CD4-positive, alpha-beta T cell treated with Interleukin-4 for 1 hour (primary cell): ENCODE measurements at places on chromosomes 7 and 10.

GRCh38 chr10:124792998-124793352 is 1.3 kb upstream of the EEF1AKMT2 start:
- no peak for DNase-seq

DNA sequence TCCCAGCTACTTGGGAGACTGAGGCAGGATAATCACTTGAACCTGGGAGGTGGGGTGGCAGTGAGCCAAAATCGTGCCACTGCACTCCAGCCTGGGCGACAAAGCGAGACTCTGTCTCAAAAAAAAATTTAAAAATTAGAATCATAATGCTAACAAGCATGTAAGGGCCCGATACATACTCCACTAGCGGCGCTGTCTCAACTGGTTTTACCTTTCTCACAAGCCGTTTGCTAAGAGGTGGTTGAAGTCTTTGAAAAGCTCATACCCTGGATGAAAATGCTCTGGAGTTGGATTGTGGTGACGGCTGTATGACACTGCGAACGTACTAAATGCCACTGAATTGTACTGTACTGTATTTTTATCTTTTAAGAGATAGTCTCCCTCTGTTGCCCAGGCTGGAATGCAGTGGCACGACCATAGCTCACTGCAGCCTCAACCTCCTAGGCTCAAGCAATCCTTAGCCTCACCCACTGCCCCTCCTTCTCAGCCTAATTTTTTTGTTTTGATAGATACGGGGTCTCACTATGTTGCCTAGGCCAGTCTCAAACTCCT is 29.9 kb downstream of the SPOCK2 start:
- no peak for DNase-seq

DNA sequence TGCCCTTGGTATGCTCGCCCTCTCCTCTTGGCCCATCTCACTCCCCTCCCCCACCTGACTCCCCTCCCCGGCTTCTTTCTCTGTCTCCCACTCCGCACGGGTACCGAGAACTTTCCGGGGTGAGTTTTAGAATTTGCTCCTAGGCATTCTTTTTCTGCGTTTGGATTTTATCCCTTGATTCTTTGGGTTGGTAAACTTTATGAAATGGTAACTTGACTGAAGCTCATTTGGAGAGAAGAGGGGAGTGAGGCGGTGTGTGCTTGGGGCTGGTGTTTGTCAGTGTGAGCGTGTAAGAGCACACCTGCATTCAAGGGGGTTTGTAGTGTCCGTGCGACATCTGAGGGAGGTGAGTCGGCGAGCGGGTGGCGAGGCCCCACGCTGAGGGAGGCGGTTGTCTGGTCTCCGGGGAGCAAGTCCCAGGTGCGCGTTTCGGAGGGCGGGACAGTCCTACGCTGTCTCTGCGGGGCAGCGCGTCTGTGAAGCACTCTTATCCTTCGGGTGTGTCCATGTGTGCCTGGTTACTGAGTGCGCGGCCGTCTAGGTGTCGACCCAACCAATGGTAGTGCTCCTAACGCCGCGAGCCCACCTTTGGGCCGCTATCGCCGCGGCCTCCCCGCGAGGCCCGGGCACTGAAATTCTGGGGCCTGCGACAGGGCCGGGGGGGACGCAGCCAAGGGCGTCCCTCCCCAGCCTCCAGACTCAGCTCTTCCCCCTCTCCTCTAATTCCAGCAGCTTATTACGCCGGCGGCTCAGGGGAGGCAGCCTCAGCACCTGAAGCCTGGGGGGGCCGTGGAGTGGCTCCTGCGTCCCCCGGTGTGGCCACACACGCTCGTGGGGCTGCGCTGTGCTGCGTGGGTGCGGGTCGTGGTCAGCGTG is 2.6 kb upstream of the ZNF503 start:
- DNase-seq = no peak

DNA sequence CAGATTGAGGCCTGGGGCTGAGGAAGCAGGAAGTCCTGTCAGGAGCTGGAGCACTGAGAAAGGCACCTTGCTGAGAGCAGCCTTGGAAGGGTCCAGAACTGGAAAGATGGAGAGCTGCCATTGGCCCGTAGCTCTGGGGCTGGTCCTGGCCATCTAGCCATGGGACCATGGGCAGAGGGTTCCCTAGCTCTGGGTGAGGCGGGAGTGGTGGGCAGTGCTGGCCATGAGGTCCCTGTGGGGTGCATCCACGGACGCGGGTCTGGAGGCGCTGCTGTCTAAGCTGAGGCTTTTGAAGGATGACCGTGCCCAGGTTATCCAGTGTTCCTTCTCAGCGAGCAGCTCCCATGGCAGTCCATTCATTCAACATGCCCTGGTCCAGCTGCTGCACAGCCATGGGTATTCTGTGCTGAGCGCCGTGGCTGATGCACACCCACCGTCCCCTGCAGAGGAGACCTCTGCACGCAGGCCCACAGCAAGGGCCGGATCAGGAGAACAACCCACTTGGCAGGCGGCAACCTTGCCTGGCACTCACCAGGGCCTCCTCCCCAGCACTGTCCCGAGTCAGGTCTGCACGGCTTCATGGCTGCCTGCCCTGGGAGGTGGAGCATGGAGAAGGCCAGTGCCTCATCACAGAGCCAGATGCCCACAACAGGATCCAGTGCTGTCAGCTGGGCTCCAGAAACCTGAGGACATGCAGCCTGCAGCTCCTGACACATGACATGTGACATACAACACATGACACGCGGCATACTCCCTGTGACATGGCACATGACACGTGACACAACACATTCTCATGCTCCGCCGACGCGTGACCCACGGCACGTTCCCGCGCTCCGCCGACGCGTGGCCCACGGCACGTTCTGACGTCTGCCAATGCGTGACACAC is 121.9 kb downstream of the INPP5A start:
- DNase-seq = no peak

DNA sequence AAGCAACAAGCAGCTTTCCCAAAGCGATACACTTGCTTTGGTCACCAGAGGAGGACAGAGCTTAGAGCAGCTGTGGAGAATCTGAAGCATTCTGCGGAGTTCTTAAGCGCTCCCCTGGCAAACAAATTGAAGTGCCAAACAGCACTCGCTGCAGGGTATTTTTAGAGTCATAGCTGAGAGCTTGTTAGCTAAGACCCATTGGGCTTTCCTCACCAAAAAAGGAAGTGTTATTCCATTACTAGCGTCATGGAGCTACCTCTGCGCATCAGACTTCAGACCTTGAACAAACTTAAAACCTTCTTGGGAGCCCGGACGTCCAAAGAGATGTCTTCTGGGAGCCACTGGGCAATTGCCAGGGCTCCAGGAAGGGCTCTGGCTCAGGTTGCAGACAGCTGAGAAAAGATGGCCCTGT is 23.2 kb upstream of the BMPR1A start:
- DNase-seq = no peak

DNA sequence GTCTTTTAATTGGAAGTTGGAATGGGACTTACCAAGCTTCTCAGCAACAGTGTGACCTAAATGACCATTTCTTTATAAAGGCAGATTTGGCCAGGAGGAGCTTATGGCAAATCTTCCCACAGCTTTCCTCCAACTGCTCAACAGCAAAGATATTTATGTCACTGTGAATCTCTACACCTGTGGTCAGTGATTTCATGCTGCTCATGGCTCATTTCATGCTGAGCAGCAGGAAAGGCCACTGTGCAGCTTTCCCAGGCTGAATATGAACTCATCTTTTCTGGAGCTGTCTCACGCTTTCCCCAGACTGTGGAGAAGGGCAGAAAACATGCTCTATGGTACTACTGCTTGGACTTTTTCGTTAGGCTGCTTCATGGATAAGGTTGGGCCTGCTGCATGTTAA is 29.8 kb downstream of the CALCR start:
- no peak for DNase-seq

DNA sequence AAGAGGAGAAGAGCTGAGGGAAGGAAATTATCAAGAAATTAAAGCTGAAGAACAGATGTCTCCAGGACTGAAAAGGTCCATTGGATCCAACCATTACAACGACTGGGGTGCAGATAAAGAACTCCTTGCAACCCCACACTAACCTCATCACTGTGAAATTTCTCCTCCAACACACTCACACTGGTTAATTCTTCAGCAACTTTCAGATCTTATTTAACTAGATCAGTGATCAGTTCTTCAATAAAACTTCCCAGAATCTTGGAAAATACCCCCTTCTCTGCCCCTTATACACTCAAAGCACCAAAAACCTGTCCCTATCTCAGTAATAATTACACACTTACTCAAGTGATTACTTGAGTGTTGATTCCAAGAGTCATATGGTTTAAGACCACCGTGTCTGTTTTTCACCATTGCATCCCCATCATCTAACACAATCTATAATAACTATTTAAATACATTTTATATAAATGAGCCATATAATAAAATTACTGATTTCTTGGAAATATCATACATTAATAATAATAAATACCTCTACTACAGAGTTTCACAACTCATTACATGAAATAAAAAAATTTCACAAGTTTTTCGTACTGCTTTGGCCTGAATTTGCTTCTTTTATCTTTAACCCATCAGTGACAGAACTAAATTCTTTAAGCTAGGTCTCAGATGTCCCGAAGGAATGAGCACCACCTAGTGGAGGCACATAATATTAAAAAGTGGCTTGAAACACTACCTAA is 123.7 kb downstream of the MPP7 start:
- peak; percentile 12 for DNase-seq

DNA sequence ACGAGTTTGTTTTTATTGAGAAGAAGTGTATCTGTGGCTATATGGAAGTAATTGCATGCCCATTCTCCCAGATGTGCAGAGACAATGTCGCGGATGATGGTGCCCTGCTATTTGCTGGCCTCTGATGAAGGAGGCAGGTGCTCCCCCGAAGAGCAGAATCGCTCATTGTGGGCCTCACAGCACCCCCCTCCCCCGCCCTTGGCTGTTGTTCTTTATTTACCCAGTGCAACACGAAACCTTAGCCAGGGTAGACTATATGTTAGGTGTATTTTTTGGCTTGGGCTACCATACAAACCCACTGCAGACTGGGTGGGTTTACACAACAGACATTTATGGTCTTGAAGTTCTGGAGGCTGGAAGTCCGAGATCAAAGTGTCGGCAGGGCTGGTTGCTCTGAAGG is 3.4 kb upstream of the ADCY1 start:
- DNase-seq = no peak

- DNase-seq = no peak
These were observed 131.8 kb upstream of the GHITM start for GRCh38 chr10:84007482-84007881.

DNA sequence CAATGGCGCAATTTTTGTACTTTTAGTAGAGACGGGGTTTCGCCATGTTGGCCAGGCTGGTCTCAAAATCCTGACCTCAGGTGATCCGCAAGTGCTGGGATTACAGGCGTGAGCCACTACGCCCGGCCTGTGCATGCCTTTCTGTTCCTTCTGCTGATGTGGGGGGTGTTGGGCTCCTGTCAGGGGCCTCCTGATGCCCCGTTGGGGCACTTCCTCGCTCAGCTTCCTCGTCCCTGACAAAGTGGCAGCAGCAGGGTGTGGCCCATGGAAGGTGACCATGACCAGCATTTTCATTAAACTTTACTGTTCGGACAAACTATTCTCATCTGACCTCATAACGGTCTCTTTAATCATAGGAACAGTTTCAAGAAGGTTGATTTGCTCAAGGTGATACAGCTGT is 69.4 kb downstream of the TBXAS1 start:
- DNase-seq = no peak

GRCh38 chr7:135817583-135817982 is 69.0 kb upstream of the FAM180A start:
- no peak for DNase-seq

- DNase-seq = no peak
These were observed 14.2 kb downstream of the UCMA start for GRCh38 chr10:13219685-13220670.

DNA sequence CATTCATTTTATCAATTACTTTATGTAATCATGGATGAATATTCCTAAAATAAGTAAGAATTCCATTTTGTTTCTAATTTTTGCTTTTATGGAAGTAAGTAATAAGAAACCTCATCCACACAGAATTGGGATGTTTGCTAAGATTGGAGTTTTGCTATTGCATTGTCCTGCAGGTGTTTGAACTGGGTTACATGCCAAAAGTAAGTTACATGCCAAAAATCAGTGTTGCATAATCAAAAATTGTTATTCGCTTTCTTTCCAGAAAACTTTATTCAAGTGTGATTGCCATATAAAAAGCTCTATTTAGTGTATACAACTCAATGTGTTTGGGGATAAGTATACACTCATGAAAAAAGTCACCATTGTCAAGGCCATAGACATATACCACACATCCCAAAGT is 346.7 kb upstream of the PLXDC2 start:
- no peak for DNase-seq

DNA sequence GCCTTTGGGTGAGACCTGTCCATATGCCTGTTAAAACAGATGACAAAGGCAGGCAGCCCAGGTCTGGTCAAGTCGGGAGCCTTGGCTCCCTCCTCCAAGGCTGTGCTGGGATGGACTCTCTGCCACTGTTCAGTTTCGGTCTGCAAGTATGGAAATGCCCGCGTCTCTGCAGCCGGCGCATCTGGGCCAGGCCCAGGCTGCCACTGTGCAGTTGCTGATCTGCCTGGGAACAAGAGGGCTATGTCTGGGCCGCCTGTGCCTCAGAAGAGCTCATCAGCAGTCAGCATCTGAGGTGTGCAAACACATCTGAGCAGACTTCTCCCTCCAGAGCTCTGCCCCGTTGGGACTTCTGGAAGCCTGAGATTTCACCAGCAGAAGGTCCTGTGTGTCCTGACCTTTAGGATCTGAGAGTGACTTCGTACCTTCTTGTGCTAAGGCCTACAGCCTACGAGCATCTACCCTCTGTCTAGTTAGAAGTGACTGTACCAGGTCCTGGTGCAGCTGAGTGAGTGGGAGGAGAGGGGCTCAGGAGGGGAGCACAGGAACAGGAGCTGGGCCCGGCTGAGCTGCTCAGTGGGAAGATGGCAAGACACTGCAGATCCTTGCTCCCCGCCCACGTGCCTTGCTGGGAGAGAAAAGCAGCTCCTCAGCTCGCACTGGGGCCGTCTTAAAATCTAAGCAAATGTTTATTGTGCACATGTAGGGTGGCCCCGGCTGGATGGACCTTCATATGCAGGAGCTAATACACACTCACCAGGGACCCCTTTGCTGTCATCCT is 50.9 kb downstream of the DOCK1 start:
- no peak for DNase-seq

- no peak for DNase-seq
These were observed 71.1 kb downstream of the ADAM22 start for GRCh38 chr7:88005191-88005590.

GRCh38 chr10:1472178-1472958 is 265.0 kb downstream of the ADARB2 start:
- DNase-seq = no peak

DNA sequence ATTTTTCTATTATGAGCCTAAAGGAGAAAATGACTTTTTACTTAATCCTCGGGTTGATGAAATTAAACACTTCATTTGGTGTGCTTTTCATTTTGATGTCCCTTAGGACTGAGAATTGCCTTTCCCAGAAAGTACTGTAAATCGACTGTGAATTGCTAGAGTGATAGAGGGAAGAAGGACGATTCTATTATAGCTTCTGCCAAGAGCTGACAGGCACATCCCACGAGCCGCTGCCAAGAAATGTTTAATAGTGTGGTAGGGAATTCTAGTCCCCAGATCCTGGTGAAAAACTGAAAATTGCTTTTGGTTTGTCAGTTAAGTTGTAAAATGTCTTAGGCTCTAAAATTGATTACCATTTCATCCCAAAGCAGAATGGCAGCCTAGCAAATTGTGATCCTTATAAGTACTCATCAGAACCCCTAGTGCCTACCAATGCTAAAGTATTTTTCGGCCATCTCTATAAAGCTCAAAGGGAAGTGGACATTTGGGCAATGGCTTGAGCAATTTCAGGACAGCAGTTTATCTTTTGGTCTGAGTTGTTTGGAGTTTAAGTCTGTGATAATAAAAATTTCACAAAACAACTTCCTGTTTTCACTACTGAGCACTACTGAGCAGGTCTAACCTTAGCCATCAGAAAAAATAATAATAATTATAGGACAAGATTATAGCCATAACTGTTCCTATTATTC is 44.6 kb upstream of the HYCC1 start:
- DNase-seq = no peak
